Fibroblast of mammary gland (primary cell): ENCODE measurements at places on chromosomes 11 and 22.
A peak's percentile ranks its signal among the peaks of the same experiment; 100 is the strongest.

- DNase-seq: peak; percentile 90
These were observed 10.2 kb downstream of the PACS1 start for GRCh38 chr11:66080055-66080817.

GRCh38 chr11:105975128-105975527, 46.9 kb downstream of the MSANTD4 start:
- peak; percentile 26 for DNase-seq

GRCh38 chr11:79122759-79123158, 318.1 kb downstream of the TENM4 start:
- DNase-seq: no peak

- DNase-seq: peak; percentile 23
These were observed 2.2 kb downstream of the CALCA start for GRCh38 chr11:14969901-14970323.

GRCh38 chr22:49626361-49627216, 201.1 kb downstream of the BRD1 start:
- DNase-seq: no peak

- peak; percentile 50 for DNase-seq
These were observed 31.2 kb upstream of the TRIM29 start for GRCh38 chr11:120168960-120169681.

DNA sequence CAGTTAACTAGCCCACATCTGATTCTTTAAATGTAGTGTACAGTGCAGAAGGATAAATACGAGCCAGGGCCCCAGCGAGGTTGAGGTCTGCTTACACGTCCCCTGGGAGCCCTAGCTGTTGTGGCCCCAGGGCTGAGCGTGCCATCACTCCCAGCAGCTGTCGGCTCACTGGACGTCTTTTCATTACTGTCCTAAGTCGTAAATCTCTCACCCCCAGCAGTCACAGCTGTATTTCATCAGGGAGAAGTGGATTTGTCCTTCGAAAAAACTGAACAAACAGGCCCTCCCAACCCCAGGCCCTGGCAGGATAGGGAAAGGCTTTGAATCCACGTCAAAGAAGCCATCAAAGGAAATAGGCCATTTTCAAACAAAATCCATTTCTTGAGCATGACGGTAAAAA, 110.4 kb upstream of the CSNK2A3 start:
- no peak for DNase-seq

GRCh38 chr11:32615422-32615821, 31.8 kb downstream of the EIF3M start:
- DNase-seq: peak; percentile 5

DNA sequence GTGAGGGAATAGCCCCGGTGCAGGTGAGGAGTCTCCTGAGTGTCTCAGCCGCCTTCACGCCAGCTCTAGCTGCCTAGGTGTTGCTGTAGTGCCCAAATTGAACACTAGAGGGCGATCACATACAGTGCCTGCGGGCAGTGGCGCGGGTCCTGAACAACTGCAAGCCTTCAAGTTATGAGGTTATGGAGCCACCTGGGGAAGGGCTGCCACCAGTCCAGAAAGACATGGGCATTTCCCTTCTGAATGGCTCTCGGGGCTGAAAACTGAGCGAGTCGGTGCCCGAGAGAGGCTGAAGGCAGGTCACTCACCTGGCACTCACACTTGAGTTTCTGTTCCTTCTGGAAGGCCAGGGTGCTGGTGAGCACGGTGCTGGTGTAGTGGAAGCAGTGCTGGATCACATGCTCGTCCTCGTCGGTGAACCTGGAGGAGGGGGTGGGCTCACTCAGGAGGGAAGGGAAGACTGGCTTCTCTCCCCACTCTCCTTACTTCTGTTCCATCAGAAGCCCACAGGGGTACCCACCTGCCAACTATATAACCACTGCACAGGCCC, 88.4 kb downstream of the PDE2A start:
- peak; percentile 50 for DNase-seq

DNA sequence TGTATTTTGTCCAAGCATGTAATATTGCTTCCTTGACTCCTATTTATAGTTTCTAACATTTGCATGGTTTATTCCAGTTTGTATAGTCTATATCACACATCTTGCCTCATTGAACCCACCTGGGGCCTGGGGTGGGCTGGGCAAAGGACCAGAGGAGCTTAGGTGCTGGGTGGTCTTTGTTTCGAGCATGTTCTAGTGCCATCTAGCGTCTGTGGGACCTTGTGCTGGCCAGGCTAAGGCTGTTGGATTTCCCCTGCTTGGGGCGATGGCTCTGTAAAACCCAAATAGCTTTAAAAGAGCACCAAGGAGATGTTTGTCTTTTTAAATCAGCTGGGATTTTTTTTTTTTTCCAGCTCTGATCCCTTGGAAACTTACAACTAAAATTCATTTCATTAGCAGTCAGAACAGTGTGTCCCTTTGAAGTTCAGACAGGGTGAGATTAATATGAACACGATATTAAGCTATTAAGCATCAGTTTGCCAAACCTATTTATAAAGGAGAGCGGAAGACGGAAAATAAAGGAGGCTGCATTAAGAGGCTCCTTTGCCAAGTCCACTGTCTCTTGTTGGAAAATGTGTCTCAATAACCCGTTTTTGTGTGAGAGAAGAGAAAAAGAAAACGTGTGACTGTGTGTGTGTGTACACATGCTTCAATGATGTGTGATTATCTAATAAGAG, 157.4 kb downstream of the COMMD9 start:
- peak; percentile 67 for DNase-seq

- peak; percentile 87 for DNase-seq
These were observed 7.9 kb upstream of the SYT7 start for GRCh38 chr11:61588728-61589191.

DNA sequence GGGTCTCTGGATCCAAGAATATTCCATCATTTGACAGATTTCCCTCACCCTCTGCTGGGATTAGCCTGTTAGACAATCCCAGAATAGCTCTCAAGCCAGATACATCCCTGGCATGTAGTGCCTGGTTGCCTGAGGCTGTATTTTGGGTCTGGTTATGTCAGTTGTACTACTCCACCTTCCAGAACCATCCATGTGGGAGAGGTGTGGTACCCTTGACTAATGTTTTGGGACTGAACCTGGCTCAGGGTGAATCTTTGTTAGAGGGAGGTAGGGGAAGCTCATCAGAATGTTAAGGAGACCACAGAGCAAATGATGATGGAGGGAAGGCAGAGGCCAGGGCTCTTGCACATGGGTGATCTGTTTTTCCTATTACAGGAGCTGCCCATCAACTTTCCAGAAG, 5.2 kb downstream of the C11orf52 start:
- DNase-seq: no peak

DNA sequence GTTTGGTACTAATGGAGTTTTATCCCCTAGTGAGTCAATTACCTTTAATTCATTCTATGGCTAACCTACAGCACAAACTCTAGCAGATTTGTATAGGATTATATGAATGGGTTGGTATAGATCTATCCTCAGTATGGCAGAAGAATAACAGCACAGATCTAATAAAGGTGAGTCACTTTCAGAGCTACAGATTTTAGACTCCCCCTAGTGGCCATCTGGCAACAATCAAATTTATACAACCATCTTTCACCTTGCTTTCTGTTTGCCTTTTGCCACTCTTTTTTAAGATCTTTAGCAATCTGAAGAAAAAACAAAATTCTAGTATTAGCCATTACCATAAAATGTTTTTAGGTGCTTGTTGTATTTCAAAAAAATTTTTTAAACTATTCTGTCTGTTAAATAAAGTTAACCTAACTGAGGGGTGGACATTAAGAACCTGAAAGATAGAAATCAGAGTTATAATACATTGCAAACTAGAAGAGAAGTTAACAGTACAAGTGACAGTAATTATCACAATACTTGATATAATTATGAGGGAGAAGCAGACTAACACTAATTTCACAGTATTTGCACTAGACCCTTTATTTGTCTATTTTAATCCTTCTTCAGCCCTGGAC, 25.8 kb downstream of the DDIAS start:
- peak; percentile 68 for DNase-seq

- peak; percentile 38 for DNase-seq
These were observed 59.1 kb downstream of the IGLL1 start for GRCh38 chr22:23520863-23521440.
